ENCODE measurements at places on chromosomes 1 and 21.
A peak's percentile ranks its signal among the peaks of the same experiment; 100 is the strongest.

- DNase-seq = no peak
These were observed 1.1 kb downstream of the GRIK1 start for GRCh38 chr21:29938776-29939103.

- DNase-seq = no peak
These were observed 171.1 kb upstream of the FGGY start for GRCh38 chr1:59125676-59126320.

- no peak for DNase-seq
These were observed 21.6 kb upstream of the GPR52 start for GRCh38 chr1:174426153-174426552.

DNA sequence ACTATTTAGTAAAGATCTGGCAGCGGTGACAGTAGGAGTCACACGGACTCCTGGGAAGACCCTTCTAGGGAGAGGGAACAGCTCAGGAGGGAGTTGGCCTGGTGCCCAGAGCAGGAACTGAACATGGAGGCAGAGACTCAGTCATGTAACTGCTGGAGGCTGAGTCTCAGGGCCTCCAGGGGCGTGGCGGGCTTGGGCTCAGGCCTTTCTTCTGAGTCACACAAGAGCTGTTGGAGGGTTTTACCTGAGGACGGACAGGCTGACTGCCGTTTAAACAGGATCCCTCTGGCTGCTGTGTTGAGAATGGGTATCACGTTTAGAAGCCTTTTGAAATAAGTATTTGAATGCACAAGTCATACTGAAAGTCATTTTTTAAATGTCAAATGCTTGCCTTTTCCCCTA is 7.2 kb upstream of the ETS2 start:
- DNase-seq = no peak

- DNase-seq = no peak
These were observed 59.1 kb downstream of the ACOT7 start for GRCh38 chr1:6334261-6334993.

GRCh38 chr1:67312615-67313014 is 4.9 kb downstream of the IL12RB2 start:
- no peak for DNase-seq

GRCh38 chr1:176826265-176826664 is 338.2 kb downstream of the ASTN1 start:
- no peak for DNase-seq

GRCh38 chr1:197859024-197859423 is 43.4 kb upstream of the C1orf53 start:
- DNase-seq = no peak

- peak; percentile 22 for DNase-seq
These were observed 53.0 kb upstream of the DESI2 start for GRCh38 chr1:244599937-244600350.

- no peak for DNase-seq
These were observed 730 bp downstream of the SLC16A4 start for GRCh38 chr1:110390096-110390495.
